ENCODE measurements at places on chromosomes 3 and 15. TPM values are rescaled to one million over a fixed set of nuclear protein-coding genes. Genes with fewer than 3 reads are reported as not detected.

LZTFL1 gene
- 7.9 TPM for total RNA-seq

- no peak overlapping the region for H3K4me3 ChIP-seq
- H3K27me3 ChIP-seq: peaks cover 66% of the 10 kb centered on the region
- no peak for DNase-seq
- H3K27ac ChIP-seq: no peak overlapping the region
- no peaks in the 10 kb centered on the region for H3K36me3 ChIP-seq
- H3K4me1 ChIP-seq: no peaks in the 10 kb centered on the region
Observed at GRCh38 chr15:83285979-83286553, 1.6 kb upstream of the BNC1 start.

GRCh38 chr15:100516643-100517512 lies 11.9 kb downstream of the CERS3 start:
- DNase-seq: no peak
- H3K27me3 ChIP-seq: no peaks in the 10 kb centered on the region
- H3K4me1 ChIP-seq: no peaks in the 10 kb centered on the region
- H3K27ac ChIP-seq: no peak overlapping the region
- H3K36me3 ChIP-seq: no peaks in the 10 kb centered on the region
- no peak overlapping the region for H3K4me3 ChIP-seq

CX3CR1 gene
- 0.32 TPM for total RNA-seq

GRCh38 chr3:72889310-72890165 lies 1.7 kb downstream of the GXYLT2 start:
- H3K4me3 ChIP-seq: no peak overlapping the region
- H3K4me1 ChIP-seq: peaks cover 9% of the 10 kb centered on the region
- H3K27ac ChIP-seq: peak overlapping the region; percentile 68
- no peak for DNase-seq
- no peaks in the 10 kb centered on the region for H3K36me3 ChIP-seq

GRCh38 chr15:67818464-67818863 lies 6.8 kb upstream of the SKOR1 start:
- no peak overlapping the region for H3K27ac ChIP-seq
- no peak for DNase-seq
- H3K27me3 ChIP-seq: peaks cover 70% of the 10 kb centered on the region
- H3K4me1 ChIP-seq: no peaks in the 10 kb centered on the region

DNA sequence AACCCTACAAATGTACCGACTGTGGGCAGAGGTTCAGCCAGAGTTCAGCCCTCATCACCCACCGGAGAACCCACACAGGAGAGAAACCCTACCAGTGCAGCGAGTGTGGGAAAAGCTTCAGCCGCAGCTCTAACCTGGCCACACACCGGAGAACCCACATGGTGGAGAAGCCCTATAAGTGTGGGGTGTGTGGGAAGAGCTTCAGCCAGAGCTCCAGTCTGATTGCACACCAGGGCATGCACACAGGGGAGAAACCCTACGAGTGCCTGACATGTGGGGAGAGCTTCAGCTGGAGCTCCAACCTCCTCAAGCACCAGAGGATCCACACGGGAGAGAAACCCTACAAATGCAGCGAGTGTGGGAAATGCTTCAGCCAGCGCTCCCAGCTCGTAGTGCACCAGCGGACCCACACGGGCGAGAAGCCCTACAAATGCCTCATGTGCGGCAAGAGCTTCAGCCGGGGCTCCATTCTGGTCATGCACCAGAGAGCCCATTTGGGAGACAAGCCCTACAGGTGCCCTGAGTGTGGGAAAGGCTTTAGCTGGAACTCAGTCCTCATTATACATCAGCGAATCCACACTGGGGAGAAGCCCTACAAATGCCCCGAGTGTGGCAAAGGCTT lies 20.7 kb downstream of the ZSCAN2 start:
- H3K4me1 ChIP-seq: no peaks in the 10 kb centered on the region
- no peak overlapping the region for H3K4me3 ChIP-seq
- H3K27me3 ChIP-seq: no peaks in the 10 kb centered on the region
- DNase-seq: no peak
- no peak overlapping the region for H3K27ac ChIP-seq

ANKRD34C gene
- not detected for total RNA-seq

WNT5A gene
- 2.6 TPM for total RNA-seq

DNA sequence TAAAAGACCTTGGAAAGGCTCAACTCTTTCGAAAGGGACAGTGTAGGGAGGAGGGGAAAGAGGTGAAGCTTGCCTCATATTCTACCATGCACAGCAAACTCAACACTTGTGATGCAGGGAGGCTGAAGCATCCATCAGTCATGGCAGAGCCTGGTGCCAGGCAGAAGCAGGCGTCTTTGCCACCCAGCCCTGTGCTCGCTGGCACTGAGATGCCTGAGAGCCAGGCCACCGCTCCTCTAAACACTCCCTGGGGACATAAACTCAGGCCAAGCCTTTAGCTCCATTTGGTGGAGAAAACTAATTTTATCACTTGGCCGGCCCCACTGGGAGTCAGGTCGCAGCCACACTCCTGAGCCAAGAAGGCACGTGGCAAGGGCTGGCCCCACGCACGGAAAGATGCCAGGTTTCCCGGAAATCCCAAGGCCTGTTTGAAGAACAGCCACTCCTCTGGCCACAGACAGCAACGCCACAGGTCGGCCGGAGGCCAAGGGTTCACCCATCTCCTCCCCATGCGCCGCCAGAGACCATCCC lies 30.7 kb downstream of the XXYLT1 start:
- H3K4me1 ChIP-seq: peaks cover 14% of the 10 kb centered on the region
- H3K27ac ChIP-seq: peak overlapping the region; percentile 88
- H3K36me3 ChIP-seq: no peaks in the 10 kb centered on the region
- H3K4me3 ChIP-seq: no peak overlapping the region

GRCh38 chr15:62125773-62126172 lies 39.3 kb downstream of the C2CD4B start:
- peak; percentile 50 for DNase-seq
- peak overlapping the region; percentile 51 for H3K27ac ChIP-seq
- H3K27me3 ChIP-seq: no peaks in the 10 kb centered on the region
- H3K4me1 ChIP-seq: no peaks in the 10 kb centered on the region

DNA sequence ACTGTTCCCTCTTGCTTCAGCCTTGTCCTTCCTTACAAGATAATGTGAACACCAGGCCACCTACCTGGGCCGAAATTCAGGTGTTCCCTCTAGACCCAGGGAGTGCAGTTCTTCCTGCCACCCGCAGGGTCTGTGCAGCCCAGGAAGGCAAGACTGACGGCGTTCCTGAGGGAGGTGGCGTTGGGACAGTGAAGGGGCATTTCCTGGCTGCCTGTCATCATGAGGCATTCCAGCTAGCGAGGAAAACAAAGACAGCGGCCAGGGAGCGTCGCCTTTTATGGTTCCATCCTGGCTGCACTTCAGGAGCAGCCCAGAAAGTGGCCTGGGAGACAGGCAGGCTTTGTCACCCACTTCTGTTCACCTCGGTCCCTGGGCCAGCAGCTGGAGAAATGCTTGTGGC lies 84.8 kb upstream of the WNT5A start:
- peaks cover 6% of the 10 kb centered on the region for H3K4me1 ChIP-seq
- H3K36me3 ChIP-seq: no peaks in the 10 kb centered on the region
- DNase-seq: peak; percentile 52
- H3K27me3 ChIP-seq: no peaks in the 10 kb centered on the region

DNA sequence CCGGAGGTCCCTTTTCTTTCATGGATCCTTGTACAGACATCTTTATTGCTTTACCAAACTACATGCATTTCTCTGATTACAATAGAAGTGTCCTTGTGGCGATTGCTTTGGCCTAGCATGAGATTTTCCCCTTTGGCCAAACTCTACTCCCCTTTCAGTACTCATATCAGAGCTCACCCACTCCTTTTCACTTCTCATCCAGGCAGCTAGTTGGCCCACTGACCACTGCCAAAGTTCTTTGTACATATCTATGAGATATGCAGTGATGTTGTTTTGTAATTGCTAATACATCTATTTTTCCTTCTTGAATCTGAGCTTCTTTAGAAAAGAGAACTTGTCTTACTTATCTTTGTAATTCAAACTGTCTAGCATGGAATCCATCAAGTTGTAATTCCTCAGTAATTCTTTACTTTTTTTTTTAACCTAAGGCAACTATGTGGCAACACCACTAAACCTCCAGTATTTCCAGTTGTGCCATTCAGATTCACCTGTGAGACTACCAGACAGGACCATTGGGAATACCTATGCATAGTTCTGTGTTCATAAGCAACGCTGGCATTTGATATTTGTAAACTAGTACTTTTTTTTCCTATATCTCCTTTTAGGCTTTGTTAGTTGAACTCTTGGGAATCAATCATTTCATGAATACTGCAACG lies 39.2 kb downstream of the AADACL2 start:
- H3K27ac ChIP-seq: no peak overlapping the region
- H3K4me1 ChIP-seq: peaks cover 10% of the 10 kb centered on the region
- no peak for DNase-seq
- H3K4me3 ChIP-seq: no peak overlapping the region
- no peaks in the 10 kb centered on the region for H3K36me3 ChIP-seq

DNA sequence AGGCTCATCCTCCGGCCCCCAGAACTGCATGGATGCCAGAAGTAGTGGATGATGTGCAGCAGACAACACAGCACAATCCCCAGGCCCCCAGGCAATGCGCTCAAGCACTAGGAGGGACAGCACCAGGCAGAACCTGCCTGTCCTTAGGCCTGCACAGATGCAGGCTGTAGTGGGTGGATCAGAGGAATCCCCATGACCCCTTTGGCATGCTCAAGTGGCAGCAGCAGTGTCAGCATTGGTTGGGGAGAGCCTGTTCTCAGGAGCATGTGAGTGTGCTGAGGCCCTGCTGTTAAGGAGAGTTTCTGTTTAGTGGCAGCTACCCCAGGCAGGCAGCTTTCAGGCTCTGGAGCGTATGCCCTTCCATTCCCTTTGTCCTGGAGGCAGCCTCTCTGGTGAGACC lies 25.1 kb upstream of the CD200R1L start:
- no peaks in the 10 kb centered on the region for H3K4me1 ChIP-seq
- no peak overlapping the region for H3K27ac ChIP-seq
- no peaks in the 10 kb centered on the region for H3K36me3 ChIP-seq
- no peak for DNase-seq
- no peak overlapping the region for H3K4me3 ChIP-seq

PCSK6 gene
- total RNA-seq: 20.3 TPM

SOX2 gene
- 0.60 TPM for total RNA-seq

GRCh38 chr3:2599471-2599870 lies 500.8 kb downstream of the CNTN4 start:
- no peaks in the 10 kb centered on the region for H3K27me3 ChIP-seq
- no peak for DNase-seq
- no peaks in the 10 kb centered on the region for H3K36me3 ChIP-seq
- H3K4me3 ChIP-seq: no peak overlapping the region
- H3K4me1 ChIP-seq: no peaks in the 10 kb centered on the region
- H3K27ac ChIP-seq: no peak overlapping the region

GRCh38 chr3:108241146-108241545 lies 18.9 kb upstream of the IFT57 start:
- no peak for DNase-seq
- no peaks in the 10 kb centered on the region for H3K27me3 ChIP-seq
- H3K36me3 ChIP-seq: no peaks in the 10 kb centered on the region
- no peak overlapping the region for H3K4me3 ChIP-seq

- H3K27ac ChIP-seq: peak overlapping the region; percentile 88
- DNase-seq: peak; percentile 39
- H3K36me3 ChIP-seq: no peaks in the 10 kb centered on the region
- H3K4me3 ChIP-seq: peak overlapping the region; percentile 36
- peaks cover 17% of the 10 kb centered on the region for H3K4me1 ChIP-seq
Observed at GRCh38 chr3:126982126-126982470, 817 bp upstream of the PLXNA1 start.

DNA sequence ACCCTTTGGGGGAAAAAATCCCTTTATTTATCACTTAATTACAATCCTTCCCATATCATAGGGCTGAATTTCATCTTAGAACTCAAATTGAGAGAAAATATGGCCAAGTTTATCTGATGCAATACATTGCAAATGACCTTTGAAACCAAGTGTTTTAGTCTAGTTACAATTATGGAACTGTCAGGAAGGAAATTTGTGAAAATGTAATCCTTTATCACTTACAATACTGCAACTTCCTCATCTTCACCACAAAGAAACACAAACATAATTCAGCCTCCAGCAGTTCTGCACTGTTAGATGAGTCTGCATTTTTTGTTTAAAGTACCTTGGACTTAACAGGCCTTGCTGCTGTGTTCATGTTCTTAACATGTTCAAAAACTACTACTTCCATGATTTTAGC lies 4.6 kb downstream of the CCPG1 start:
- H3K4me1 ChIP-seq: peaks cover 24% of the 10 kb centered on the region
- no peaks in the 10 kb centered on the region for H3K27me3 ChIP-seq
- no peaks in the 10 kb centered on the region for H3K36me3 ChIP-seq
- H3K27ac ChIP-seq: peak overlapping the region; percentile 36
- no peak overlapping the region for H3K4me3 ChIP-seq
- DNase-seq: no peak

DNA sequence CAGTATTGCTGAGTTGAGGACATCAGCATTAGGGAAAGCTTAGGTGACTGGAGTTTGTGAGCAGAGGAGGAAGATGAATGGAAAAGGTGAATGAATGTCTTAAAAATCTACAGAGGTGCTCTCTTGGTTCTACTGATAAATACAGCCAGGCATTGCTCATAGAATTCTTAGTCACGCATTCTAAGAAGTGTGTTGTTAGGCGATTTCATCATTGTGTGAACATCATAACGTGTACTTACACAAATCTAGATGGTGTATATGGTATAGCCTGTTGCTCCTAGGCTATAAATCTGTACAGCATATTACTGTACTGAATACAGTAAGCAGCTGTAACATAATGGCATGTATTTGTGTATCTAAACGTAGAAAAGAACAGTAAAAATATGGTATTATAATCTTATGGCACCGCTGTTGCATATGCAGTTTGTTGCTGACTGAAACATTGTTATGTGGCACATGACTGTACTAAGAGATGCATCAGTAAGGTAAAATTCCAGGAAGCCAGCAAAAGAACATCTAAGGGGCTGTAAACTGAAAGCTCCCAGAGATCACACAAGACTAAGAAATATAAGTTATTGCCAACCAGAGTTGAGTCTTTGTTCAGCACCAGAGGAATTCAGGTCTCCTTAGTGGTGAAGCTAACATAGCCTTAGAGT lies 42.9 kb upstream of the ASB14 start:
- no peaks in the 10 kb centered on the region for H3K36me3 ChIP-seq
- DNase-seq: no peak
- no peak overlapping the region for H3K27ac ChIP-seq
- no peaks in the 10 kb centered on the region for H3K27me3 ChIP-seq

- no peak overlapping the region for H3K4me3 ChIP-seq
- no peak overlapping the region for H3K27ac ChIP-seq
- H3K4me1 ChIP-seq: no peaks in the 10 kb centered on the region
- H3K36me3 ChIP-seq: no peaks in the 10 kb centered on the region
- no peak for DNase-seq
Observed at GRCh38 chr3:45272032-45272810, 46.1 kb upstream of the TMEM158 start.

NPAP1 gene
- not detected for total RNA-seq

- peaks cover 14% of the 10 kb centered on the region for H3K36me3 ChIP-seq
- no peak for DNase-seq
- H3K4me3 ChIP-seq: no peak overlapping the region
- H3K27ac ChIP-seq: no peak overlapping the region
- H3K4me1 ChIP-seq: no peaks in the 10 kb centered on the region
- no peaks in the 10 kb centered on the region for H3K27me3 ChIP-seq
Observed at GRCh38 chr3:124650798-124651197, 79.5 kb upstream of the UMPS start.

GRCh38 chr15:67569668-67570067 lies 27.2 kb downstream of the MAP2K5 start:
- peak overlapping the region; percentile 81 for H3K27ac ChIP-seq
- peaks cover 32% of the 10 kb centered on the region for H3K4me1 ChIP-seq
- H3K27me3 ChIP-seq: no peaks in the 10 kb centered on the region
- H3K36me3 ChIP-seq: no peaks in the 10 kb centered on the region
- DNase-seq: no peak

- no peak for DNase-seq
- no peaks in the 10 kb centered on the region for H3K4me1 ChIP-seq
- no peak overlapping the region for H3K4me3 ChIP-seq
- no peak overlapping the region for H3K27ac ChIP-seq
- no peaks in the 10 kb centered on the region for H3K27me3 ChIP-seq
Observed at GRCh38 chr3:78871048-78871447, 896.8 kb downstream of the ROBO1 start.

Data from transverse colon (tissue), 4 donors.